ENCODE measurements at places on chromosomes 7 and 10.

DNA sequence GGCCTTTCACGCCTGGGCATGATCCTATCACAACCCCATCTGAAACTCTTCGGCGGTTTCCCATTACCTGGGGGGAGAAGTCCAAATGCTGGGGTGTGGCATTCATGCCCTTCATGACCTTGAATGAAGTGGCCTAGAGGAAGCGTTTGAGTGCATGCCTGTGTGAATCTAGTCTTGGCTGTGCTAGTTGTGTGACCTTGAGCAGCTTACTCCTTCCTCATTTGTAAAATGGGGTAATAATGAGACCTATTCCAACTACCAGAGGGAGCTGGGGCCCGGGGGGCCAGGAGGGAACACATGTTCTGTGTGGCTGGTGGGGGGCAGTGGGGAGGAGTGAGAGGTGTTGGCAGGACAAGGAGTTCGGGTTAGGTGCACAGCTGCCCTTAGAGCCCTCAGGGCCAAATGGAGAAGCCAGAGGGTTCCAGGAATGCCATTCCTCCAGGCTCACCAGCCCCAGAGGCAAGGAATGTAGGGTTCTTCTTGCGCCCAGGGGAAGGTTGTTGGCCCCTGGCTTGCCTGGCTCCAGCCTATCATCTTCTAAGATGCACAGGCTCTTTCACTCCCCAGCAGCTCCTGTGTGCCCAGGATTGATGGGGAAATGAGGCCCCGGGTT, 21.3 kb upstream of the TBRG4 start:
- no peak for DNase-seq

DNA sequence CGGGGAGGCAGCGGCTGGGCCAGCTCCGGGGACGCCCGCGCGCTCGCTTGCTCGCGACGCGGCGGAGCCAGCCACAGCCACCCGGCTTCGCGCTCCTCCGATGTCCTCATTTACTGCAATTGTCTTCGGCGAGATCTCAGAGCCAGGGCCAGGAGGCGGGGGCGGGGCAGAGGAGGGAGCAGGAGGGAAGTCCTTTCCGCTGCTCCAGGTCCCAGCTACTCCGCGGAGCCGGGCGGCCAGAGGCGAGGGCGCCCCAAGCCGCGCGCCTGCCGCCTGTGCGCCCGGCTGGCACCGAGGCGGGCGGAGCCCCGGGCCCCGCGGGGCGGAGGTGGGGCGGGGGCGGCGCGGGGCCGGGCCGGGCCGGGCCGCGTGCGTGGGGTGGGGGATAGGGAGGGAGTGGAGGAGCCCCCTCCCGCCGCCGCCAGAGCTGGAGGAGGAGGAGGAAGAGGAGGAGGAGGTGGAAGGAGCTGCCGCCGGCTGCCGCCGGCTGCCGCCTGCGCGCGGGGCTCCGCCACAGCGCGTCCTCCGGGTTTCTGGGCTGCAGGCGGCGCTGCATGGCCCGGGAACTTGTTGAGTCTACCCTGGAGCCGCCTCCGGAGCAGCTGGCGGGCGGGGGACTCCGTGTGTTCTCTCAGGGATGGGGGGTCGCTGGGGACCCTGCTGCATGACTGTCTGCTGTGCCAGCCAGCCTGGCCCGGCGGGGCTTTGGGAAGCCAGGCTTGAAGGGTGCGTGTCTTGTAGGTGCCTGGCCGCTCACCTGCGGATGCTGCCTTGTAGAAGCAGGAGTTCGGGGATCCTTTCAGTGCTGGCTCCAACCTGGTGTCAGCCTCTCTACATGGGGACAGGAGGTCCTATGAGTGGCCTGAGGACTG, at the start of gene INSYN2A:
INSYN2A (minus strand) TSS at position 310 of the 872 bp plus-strand sequence. CDS start 20,196 bp downstream, outside the sequence.
- DNase-seq, result peak; percentile 48

DNA sequence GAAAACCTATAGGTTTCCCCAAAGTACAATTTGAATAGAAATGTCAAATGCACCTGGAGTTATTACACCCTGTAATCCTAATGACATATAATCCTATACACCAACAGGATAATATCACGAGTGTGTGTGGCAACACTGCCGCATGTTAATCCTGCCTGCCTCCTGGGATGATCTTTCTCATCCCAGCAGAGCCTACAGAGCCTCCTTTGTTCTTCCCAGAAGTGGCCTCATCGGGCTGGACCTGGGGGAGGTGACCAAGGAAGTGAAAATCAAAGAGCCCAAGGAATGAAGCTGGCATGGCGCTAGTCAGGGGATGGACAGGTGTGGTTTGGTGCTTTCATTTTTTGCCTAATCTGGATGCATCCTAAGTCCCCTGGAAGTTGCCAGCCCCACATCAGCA, 29.5 kb upstream of the LEP start:
- DNase-seq, result no peak

DNA sequence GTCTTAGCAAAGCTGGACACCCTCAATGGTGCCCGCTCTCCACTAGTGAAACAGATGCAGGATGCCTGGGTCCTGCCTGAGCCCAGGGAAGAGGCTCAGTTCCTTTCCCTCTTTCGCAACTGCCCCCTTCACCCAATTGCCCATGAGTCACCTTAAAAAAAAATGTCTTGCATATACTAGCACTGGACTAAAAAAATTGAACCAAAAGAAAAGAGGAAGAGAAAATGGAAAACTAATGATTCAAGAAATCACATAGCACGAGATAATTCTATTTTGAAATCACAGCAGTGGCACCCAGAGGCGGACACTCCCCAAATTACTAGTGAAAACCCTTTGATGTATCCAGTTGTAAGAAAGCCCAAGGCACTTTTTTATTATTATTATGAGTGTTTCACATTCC, 972.5 kb downstream of the LRMDA start:
- no peak for DNase-seq

- no peak for DNase-seq
Observed at GRCh38 chr7:142788303-142789289, 17.8 kb downstream of the PRSS2 start.

GRCh38 chr7:132764762-132765161, 188.5 kb upstream of the PLXNA4 start:
- DNase-seq, result no peak

GRCh38 chr7:77320137-77320536, 96.0 kb downstream of the GSAP start:
- DNase-seq, result no peak

- DNase-seq, result no peak
Observed at GRCh38 chr10:121828045-121828444, 99.8 kb downstream of the ATE1 start.

- no peak for DNase-seq
Observed at GRCh38 chr10:75126277-75126676, 14.8 kb downstream of the SAMD8 start.

- peak; percentile 84 for DNase-seq
Observed at GRCh38 chr10:92242910-92243671, 47.8 kb downstream of the CPEB3 start.

- no peak for DNase-seq
Observed at GRCh38 chr10:47176206-47176902, 123.6 kb upstream of the GDF10 start.

- DNase-seq, result peak; percentile 84
Observed at GRCh38 chr7:127819975-127820731, 168.2 kb downstream of the SND1 start.

- peak; percentile 86 for DNase-seq
Observed at GRCh38 chr7:155882596-155882995, 70.3 kb upstream of the SHH start.

DNA sequence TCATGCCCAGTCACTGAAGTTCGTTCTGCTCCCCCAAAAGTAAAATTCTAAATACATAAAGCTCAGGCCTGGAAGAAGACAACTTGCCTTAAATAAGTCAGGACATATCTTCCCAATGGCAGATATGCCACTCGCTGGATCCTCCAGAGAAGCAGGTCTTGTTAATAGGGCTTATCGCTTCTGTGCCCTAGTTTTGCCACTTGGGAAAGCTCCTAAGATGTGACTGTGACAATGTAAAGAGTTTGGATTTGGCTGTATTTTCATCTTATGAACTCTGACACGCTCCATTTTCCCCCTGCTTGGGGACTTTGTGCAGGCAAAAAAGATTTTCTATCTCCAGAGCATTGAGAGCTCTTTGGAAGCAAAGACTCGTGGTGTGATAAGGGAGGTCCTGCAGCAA, 279.9 kb downstream of the WDR11 start:
- DNase-seq, result no peak

- DNase-seq, result peak; percentile 73
Observed at GRCh38 chr7:93910076-93910994, 4.0 kb downstream of the GNGT1 start.

DNA sequence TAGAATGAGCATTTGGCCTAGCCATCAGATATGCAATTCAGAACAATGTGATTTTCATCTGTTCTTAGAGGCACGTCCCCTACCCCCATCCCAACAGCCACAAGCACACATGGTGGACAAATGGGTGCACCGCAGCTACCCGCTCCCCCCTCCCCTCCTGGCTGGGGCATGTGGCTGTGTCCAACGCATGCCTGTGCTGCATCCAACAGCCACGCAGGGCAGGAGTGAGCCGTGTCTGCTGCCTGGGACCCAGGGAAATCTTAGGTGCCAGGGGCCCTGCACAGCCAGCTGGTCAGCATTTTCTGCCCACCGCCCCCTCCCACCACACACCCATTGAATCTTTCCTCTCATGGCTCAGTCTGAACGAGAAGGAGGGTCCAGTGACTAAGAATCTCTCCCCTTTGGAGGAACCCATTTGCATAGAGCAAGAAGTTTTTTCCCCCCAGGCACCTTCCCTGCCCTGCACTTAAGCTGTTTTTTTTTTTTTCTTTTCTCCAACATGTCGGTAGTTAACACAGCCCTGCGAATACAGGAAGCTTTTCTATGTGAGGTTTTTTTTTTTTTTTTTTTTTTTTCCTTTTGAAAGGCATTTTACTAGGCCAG, 138.9 kb downstream of the WDR11 start:
- no peak for DNase-seq

- DNase-seq, result no peak
Observed at GRCh38 chr7:129741743-129742213, 130.3 kb downstream of the NRF1 start.

GRCh38 chr10:120643351-120643750, 186.3 kb downstream of the PLPP4 start:
- no peak for DNase-seq

DNA sequence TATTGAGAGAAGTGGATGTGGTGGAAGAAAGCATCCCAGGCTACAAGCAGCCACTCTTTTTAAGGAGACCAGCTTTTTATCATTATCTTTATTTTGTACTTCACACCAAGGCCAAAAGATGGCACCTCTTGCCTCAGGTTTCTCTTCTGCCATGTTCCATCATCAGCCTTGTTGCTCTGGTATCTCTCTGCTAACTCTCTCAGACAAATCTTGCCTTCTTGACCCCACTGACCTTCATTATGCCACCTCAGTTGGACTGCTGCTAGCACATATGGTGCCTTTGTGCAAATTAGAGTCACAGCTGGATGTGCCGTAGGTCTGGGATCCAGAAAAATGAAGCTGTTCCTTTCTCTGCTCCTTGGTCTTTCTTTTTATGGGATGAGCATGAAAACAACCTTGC, 47.1 kb upstream of the DYNC1I1 start:
- DNase-seq, result peak; percentile 17

DNA sequence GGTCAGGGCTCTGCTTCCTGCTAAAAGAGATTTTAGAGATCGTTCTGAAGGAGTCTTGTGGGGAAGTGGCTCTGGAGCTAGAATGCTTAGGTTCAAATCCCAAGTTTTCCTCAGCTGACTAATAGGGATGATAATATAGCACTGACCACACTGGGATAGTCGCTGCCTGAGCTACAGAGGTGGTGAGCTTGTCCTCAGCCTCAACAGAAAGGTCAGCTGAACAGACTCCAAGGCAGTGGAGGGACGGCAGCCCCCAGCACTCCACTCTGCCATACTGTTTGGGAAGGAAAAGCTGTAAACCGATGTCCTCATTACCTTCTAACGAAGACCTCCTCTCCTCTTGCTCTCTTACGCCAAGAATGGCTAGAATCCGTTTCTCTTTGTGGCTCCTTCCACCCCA, 36.2 kb downstream of the KAT6B start:
- DNase-seq, result no peak

DNA sequence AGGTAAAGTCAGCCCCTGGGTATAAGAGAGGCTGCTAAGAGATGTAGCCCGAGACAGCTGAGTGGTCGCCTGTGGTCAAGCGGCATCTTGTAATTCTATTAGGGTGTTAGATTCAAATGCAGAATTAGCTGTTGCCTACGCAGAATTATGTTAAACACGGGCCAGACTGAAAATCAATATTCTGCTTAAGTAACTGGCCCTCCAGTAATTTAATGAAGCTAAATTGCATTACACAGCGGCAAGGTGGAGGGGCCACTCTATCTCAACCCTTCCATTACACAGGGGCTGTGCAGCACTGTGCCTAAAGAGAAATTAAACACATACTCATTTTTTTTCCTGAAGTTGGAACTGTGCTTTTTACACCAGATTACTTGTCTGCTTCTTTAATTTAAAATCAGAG, 448.5 kb upstream of the MGMT start:
- no peak for DNase-seq

GRCh38 chr10:94991243-94991888, 52.9 kb downstream of the CYP2C9 start:
- DNase-seq, result no peak

DNA sequence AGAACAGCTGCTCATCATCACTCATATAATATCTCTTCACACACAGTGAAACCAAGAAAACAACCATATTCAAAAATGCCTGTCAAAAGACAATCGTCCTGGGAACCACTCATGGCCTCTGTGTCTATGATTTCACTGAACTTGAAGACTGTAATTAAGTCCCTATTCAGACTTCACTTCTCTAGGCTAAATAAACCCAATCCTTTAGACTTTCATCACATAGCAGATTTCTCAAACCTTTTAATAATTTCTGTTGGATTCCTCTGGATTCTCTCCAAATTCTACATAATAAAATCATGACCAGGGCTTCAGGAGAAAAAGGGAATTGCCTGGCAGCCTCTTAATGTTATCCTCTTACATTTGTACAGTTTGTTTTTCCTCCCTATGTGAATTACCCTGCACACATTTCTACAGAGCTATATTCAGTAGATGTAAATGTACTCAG, 201.1 kb downstream of the LRRN3 start:
- peak; percentile 42 for DNase-seq

GRCh38 chr7:142355328-142355727, 97.5 kb upstream of the PRSS58 start:
- no peak for DNase-seq

- DNase-seq, result peak; percentile 82
Observed at GRCh38 chr10:59387951-59388670, 25.8 kb upstream of the FAM13C start.

DNA sequence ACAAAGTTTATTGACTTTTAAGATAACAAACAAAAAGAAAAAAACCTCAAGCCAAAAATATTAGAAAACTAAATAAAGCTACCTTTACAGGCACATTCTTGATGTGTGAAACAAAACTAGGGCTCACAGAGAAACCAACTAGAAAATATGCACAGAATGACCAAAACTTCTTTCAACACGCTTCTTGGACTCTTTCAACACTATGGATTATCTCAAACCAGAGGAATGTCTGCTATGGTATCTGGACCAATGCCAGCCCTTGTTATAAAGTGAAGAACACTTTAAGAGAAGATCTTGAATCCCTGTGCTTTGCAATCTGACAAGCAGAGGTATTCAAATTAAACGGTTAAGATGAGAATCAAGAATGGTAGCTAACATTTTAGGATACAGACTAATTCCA, 76.6 kb downstream of the DNAJC1 start:
- DNase-seq, result peak; percentile 98

DNA sequence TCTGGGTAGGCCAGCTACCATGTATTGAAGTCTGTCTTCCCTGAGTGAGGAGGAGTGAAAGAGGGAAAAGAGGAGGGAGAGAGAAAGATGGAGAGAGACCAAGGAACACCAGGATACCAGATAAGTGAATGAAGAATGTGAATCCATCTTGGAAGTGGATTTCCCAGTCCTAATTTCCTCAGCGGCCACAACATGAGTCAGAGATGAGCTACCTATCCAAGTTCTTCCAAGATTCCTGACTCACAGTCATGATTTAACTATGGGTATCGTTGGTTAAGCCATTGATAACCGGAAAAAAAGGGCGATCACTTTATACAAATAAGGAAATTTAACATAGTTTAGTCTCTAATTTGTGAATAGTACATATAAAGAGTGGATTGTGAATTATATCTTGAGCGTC, 561.8 kb downstream of the ATRNL1 start:
- DNase-seq, result no peak
